ENCODE measurements at places on chromosomes 7 and 10.

- DNase-seq = no peak
Measured at GRCh38 chr10:44471410-44471809, 86.5 kb upstream of the CXCL12 start.

GRCh38 chr7:28272461-28272877, 91.9 kb upstream of the JAZF1 start:
- no peak for DNase-seq

GRCh38 chr7:66699998-66700397, 40.5 kb upstream of the RABGEF1 start:
- DNase-seq = no peak

DNA sequence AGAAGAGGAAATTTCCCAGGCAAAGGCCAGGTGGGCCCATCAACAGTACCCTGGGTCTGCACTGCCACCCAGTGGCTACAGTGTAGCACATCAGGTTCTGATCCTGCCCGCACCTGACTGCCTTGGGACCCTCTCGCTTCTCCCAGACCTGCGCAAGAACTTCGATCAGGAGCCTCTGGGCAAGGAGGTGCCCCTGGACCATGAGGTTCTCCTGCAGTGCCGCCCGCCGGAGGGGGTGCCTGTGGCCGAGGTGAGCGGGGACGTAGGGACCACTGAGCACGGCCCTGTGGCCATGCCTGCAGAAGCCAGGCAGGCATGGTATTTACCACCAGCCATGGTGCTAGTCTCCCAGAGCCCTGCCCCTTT, 33.9 kb upstream of the SLC29A3 start:
- peak; percentile 79 for DNase-seq

DNA sequence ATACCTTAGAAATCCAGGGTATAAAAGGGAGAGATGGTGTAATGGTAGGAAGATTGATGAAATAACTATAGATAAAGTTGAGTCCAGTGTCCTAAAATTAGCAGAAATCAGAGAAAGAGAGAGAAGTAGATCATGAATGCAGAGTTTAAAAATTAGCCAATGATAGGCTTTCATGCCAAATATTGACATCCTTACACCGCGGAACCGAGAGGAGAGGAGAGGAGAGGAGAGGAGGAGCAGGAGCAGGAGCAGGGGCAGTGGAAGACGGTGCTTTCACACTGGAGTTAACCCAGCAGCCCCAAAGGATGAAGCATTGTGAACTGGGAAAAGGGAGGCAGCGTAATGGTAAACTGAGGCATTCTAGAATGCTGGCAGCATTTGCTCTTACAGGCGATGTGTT, 34.2 kb upstream of the LAMB4 start:
- DNase-seq = no peak

- DNase-seq = no peak
Measured at GRCh38 chr7:122706836-122707235, 4.1 kb upstream of the RNF148 start.

DNA sequence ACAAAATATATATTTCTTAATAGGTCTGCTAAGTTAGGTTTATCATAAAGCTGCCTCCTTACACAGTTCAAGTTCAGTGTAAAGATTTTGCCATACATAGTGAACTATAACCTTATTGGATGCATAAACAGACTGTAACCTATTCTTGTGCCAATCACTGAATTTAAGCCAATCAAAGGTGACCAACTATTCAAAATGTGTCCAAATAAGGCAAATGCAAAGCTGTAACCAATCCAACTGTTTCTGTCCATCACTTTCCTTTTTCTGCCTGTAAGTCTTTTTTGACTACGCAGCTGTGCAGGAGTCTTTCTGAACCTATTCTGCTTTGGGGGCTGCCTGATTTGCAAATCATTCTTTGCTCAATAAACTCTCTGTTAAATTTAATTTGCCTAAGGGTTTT, 11.6 kb upstream of the DNMBP start:
- DNase-seq = no peak

- no peak for DNase-seq
Measured at GRCh38 chr7:105487579-105488571, 34.2 kb downstream of the PUS7 start.

DNA sequence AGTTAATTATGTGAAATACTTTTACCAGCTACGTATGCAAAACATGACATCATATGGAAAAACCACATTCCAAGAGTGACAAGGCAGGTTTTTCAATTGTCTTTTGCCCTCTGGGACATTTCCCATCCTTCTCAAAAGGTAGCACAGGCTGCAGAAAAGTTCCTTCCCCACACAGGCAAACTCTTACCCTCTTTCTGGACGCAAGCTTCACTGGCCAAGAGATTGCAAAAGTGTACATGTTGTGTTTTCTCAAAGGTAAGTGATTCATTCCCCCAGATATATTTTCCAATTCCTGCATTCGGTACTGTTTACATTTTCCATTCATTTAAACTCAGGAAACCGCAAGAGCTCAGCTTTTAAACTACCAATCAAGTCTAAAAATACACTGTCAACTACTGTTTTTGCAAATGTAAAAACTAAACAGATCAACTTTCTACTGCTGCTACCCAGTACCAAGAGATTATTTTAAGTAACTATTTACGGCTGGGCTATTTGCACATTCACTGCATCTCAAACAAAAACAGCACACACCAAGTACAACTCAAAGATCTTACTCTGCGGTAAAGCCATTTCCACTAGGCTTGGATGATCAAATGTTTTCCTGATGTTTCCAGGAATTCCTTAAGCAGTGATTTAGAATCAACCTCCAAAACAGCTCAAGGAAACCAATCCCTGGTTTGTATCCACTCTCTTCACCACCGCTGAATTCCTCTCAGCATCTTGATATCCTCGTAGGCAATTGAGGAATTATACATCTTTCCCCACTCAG, 233.6 kb upstream of the CCDC6 start:
- no peak for DNase-seq

DNA sequence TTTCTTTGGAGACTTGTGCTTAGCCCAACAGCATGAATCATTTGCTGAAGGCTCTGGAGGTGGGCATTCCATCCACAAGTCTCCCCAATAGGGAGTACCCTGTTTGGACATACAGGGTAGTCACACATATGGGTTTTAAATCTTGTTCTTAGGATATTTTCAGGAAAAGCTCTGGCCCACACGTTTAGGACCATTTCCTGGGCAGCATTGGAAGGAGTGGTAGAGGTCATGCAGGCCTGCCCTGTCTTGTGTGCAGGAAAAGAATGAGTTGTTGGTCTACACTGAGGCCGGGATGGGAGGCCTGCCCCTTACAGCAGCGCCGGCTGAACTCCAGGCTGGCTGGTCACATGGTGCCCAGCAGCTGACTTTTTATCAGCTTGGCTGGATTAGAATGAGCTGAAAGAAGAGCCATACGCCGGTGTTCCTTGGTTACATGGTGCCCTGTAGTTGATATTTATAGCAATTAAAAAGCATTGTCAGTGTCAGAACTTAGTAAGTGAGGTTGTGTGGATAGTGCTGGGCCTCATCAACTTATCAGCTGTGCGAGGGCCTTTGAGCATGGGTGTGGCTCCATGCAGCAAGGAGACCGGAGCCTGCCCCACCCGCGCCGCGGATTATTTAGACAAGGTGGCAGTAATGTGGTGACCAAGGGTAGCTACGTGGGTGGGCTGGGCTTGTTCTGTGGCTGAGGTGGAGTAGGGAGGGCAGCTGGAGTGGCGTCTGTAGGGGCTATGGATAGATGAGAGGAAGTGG, 28.6 kb downstream of the OGDH start:
- no peak for DNase-seq

GRCh38 chr7:156935250-156935649, 14.3 kb upstream of the NOM1 start:
- DNase-seq = no peak

DNA sequence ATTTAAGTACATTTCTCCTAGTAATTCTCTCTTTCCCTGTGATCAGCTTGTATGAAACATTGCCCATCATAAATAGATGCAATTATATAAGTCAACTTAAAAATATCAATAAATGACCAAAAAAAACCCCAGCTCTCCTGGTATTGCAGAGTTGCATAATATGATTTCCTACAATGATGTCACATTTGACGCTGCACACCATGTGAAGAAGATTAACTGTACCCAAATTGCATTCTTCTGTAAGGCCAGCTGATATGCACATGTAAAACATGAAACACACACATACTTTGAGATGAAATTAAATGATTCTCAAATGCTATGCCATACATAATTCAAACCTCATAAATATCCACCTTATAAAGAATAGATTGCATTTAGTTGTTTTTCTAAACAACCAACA, 115.5 kb downstream of the AGMO start:
- no peak for DNase-seq

- DNase-seq = no peak
Measured at GRCh38 chr10:110083884-110084283, 76.1 kb downstream of the ADD3 start.

DNA sequence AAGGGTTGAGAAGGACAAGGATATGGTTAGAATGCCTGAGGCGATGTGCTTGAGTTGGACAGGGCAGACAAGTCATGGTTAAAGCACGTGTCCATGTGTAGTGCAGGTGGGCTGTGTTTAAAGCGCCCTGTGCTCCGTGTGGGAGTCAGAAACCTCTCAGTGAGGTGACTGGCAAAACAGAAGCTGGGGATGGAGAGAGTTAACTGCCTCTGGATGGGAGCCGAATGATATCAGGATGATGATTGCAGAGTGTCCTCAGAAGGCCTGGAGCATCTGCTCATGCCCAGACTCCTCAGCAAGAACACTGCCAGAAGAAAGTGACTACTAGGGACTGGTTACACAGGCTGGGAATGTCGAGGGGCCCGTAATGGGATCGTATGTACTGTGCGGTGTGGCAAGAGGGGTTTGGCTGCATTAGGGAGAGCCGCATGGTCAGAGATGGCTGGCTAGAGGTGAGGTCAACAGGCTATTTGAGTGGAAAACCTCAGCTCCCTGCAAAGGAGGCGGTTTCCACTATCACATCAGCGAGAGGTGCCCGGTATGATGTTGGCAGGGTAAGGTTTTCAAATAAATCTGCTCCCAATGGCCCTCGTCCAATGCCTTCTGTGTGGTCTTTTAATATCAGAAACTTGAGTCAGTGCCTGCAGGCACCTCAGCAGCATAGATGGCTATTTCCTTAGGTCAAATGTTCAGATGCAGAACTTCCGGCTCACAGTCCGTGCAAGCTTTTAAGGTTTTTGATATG, 26.1 kb upstream of the MRC1 start:
- DNase-seq = no peak

- DNase-seq = no peak
Measured at GRCh38 chr7:131026297-131027000, 292.4 kb upstream of the KLF14 start.

GRCh38 chr7:156999958-157000726, 10.3 kb downstream of the MNX1 start:
- DNase-seq = no peak

DNA sequence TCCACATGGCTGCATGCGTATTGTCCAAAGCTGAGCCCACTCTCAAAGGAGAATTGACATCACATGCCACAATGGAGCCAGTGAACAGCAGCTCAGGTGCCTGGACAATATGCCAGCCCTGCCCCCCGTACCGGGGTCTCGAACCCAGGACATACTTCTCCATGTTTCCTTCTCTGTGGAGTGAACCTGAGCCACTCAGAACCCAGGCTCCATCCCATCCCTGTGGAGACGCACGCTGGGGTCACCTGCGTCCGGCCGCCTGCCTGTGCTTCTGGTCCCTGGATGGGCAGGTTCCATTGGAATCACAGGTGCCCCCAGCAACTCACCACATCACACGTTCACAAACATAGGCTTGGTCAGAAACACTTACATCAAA, 229.8 kb downstream of the DNAJB6 start:
- DNase-seq = no peak

- no peak for DNase-seq
Measured at GRCh38 chr7:115113776-115114175, 191.9 kb downstream of the MDFIC start.

DNA sequence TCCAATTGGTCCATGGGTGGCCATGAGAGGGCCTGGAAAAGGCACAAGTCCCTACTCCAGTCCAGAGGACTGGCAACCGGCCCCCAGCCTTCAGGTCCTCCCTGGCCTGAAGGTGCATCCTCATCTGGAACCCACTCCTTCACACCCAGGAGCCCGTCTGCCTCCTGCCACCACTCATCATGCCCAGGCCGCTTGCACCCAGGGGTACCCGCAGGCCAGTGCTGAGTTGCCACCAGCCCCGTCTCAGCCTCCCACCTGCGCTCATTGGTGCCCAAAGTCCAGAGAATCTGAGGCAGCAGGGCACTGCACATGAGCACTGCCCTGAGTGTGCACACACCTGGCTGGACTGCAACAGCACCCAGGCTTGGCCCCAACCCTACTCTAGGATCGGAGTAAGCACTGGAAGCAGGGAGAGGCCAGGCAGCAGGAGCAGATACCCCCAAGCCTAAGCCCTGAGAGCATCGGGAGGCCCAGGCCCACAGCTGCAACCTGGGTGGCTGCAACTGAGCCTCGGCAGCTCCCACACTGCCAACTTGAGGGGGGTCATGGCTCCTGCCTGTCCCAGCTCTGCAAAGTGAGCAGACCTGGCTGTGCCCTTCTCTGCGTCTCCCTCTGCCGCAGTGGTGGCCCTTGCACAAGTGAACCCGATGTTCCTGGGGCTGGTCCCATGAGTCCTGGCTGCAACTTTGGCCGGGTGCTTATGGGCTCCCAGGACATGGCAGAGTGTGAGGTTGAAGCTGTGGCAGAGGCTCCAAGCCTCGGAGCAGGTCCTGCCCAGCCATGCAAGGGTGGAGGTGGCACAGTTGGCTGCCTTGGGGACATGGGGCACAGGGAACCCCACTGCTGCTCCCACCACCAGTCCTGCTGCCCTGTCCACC, 44.3 kb downstream of the TCERG1L start:
- no peak for DNase-seq

- no peak for DNase-seq
Measured at GRCh38 chr10:111923032-111923431, 260.5 kb downstream of the GPAM start.

GRCh38 chr10:79560160-79560709, at the start of gene SFTPA2:
SFTPA2 (minus strand) TSS chr10:79560407; CDS start chr10:79559483, 924 bp downstream.
- DNase-seq = no peak

DNA sequence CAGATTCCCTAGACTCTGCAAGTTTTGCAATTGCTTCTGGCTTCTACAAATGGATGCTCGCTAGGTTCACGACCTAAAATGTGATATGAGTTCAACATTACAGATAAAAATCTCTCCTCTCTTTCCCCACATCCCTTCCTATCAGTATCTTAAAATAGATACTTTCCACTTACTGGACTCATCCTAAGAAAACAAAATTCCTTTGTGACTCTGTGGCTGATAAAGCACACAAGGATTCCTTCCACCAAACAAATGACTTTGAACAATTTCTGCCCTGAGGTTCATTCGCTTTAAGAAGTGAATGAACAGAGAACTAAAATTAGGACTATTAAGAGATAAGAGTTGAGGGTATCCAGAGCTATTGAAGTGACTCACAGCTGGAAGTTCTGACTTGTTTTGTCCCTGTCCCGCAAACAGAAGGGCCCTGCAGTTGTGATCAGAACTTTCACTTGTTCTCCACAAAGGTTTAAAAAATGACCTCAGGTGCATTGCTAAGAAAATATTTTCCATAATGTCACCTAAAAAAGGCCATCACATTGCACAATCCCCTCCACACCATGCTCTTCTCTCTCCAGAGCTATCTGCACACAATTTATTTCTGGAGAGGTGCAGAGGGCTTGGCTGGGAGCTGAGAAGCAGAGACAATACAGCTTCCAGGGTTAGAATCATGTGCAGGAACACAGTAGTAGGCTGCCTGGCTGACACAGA, 96.1 kb downstream of the PIP4K2A start:
- DNase-seq = no peak
